ENCODE measurements at places on chromosomes 3 and 15. TPM values are rescaled to one million over a fixed set of nuclear protein-coding genes. Genes with fewer than 3 reads are reported as not detected.

The NSMCE3 gene
- 14.8 TPM for total RNA-seq

The INKA1 gene
- 1.6 TPM for total RNA-seq

The CNBP gene
- 333 TPM for total RNA-seq

The SYNPR gene
- not detected for total RNA-seq

The KIF15 gene
- total RNA-seq, result 8.6 TPM

The ANKRD63 gene
- total RNA-seq, result 0.20 TPM

The DLEC1 gene
- total RNA-seq, result 0.07 TPM

The MYRIP gene
- not detected for total RNA-seq

The CACNA2D3 gene
- total RNA-seq, result 0.05 TPM

The FES gene
- total RNA-seq, result 0.71 TPM

The SLC15A2 gene
- 0.36 TPM for total RNA-seq

The EPHA3 gene
- total RNA-seq, result not detected

The WDR93 gene
- 0.20 TPM for total RNA-seq

The GPR62 gene
- not detected for total RNA-seq

The GOLGA8M gene
- not detected for total RNA-seq

The SPSB4 gene
- total RNA-seq, result 0.13 TPM

The TIMP4 gene
- 14.6 TPM for total RNA-seq

The FGD5 gene
- not detected for total RNA-seq

The KLF15 gene
- 0.06 TPM for total RNA-seq

The C3orf52 gene
- 15.7 TPM for total RNA-seq

The CPNE9 gene
- 0.08 TPM for total RNA-seq

The OR5K3 gene
- total RNA-seq, result not detected

The SLC2A2 gene
- not detected for total RNA-seq

The SOX2 gene
- 0.88 TPM for total RNA-seq

The LHFPL4 gene
- total RNA-seq, result 0.06 TPM

The PPM1L gene
- 0.63 TPM for total RNA-seq

The PRRT3 gene
- 1.5 TPM for total RNA-seq

The HESX1 gene
- 0.23 TPM for total RNA-seq

The CATSPER2 gene
- total RNA-seq, result 0.36 TPM
